Naive thymus-derived CD8-positive, alpha-beta T cell (primary cell): ENCODE measurements at places on chromosomes 4 and X. TPM values are rescaled to one million over a fixed set of nuclear protein-coding genes. Genes with fewer than 3 reads are reported as not detected.
A peak's percentile ranks its signal among the peaks of the same experiment; 100 is the strongest.

GRCh38 chr4:2290974-2291704, 29.2 kb upstream of the MXD4 start:
- DNase-seq, result peak; percentile 90

- no peak for DNase-seq
These were observed 72.1 kb downstream of the COL4A5 start for GRCh38 chrX:108511721-108512120.

GRCh38 chr4:153402366-153402765, 57.9 kb downstream of the MND1 start:
- no peak for DNase-seq

DNA sequence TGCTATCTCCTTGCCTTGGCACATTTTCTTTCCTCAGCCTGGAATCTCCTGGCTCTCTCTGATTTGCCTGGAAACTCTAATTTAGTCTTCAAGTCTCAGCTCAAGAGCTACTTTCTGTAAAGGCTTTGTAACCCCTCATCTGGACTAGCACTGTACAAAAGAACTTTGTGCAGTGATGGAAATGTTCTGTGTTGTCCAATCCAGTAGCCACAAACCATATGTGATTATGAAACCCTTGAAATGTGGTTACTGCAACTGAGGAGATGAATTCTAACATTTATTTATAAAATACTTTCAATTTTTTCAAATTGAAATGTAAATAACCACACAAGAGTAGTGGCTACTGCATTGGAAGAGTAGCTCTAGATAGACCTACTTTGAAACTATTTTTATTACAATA, 66.6 kb upstream of the HS3ST1 start:
- DNase-seq, result no peak

- no peak for DNase-seq
These were observed 91.5 kb downstream of the HTR2C start for GRCh38 chrX:114675365-114675764.

Gene CNKSR2
- 20.6 TPM for total RNA-seq

Gene DCAF12L1
- not detected for total RNA-seq

Gene ADAD1
- not detected for total RNA-seq
